WERI-Rb-1 (cell line): ENCODE measurements at places on chromosomes 12 and 14.

DNA sequence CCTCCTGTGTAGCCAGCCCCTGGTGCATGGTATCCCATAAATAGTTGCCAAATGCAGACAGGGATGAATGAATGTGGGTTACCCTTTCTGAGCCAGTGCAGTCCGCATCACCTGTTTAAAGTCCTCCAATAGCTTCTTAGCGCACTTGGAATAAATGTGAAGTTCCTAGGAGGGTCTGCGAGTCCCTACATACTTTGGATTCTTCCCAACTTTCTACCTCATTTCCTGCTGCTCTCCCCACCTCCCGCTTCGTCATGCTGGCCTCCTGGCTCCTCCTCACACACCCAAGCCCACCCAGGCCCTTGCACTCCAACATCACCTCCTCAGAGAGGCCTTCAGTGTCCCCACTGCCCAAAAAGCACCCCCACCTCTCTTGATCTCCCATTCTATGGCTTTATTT, 17.7 kb downstream of the RFX4 start:
- no peak for DNase-seq

- DNase-seq: peak; percentile 32
These were observed 67.6 kb upstream of the CDKN3 start for GRCh38 chr14:54329082-54329695.

GRCh38 chr12:3489057-3489456, 1.9 kb upstream of the PRMT8 start:
- no peak for DNase-seq

DNA sequence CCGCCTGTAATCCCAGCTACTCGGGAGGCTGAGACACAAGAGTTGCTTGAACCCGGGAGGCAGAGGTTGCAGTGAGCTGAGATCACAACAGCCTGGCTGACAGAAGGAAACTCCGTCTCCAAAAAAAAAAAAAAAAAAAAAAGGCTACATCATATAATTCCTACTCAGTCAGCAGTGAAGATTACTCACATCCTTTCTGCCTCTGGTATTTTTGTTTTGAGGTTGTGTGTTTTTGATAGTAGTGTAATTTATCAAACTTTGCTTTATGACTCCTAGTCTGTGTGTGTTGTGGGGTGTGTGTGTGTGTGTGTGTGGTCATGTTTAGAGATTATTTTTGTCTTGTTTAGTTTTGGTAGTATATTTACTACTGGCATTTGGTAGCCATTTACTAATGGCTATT, 29.8 kb upstream of the DLGAP5 start:
- DNase-seq: no peak

DNA sequence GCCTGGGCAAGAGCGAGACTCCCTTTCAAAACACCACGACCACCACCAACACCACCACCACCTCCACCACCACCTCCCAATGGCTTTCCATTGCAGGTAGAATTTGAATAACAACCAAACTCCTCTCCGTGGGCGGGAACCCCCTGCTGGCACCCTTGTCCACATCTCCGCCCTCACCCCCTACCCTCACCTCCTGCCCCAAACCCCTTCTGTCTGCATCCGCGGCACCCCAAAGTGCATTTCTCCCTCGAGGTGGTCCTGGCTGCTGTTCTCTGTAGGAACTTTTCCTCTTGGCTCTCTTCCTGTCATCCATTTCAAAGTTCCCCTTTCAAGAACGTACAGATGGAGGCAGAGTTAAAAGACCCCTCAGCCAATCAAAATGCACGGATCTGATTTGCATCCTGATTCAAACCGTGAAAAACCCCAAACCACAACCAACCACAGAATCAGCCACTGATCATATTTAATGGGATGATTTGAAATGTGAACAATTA, 3.8 kb downstream of the SDSL start:
- DNase-seq: no peak

DNA sequence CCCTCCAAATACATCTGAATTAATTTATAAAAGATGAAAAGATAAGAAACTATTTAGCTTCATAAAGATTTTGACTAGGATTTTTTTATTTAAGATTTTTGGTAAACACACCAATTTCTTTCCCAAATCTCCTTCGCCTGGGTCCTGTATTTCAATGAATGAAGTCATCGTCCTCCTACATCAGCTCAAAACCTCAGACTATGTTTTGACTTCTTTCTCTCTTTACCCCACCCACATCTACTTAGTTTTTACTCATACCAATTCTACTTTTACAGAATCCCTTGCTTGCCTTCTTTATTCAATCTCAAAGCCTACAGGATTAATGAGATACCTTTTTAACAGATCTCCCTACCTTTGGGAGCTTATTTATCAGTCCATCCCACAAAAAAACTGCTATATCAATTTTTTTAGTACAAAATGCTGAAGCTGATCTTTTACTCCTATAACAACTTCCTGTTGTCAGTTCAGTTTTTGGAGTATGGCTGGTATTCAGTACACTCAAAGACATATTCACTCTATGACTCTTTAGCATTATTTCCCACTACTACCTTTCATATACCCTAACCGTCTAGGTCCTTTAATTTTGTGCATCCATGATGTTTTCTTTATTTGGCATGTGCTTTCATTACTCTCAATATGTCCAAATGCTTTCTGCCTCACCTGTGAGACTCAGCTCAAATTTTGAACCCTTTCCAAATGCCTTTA, 18.7 kb upstream of the CCDC91 start:
- no peak for DNase-seq

DNA sequence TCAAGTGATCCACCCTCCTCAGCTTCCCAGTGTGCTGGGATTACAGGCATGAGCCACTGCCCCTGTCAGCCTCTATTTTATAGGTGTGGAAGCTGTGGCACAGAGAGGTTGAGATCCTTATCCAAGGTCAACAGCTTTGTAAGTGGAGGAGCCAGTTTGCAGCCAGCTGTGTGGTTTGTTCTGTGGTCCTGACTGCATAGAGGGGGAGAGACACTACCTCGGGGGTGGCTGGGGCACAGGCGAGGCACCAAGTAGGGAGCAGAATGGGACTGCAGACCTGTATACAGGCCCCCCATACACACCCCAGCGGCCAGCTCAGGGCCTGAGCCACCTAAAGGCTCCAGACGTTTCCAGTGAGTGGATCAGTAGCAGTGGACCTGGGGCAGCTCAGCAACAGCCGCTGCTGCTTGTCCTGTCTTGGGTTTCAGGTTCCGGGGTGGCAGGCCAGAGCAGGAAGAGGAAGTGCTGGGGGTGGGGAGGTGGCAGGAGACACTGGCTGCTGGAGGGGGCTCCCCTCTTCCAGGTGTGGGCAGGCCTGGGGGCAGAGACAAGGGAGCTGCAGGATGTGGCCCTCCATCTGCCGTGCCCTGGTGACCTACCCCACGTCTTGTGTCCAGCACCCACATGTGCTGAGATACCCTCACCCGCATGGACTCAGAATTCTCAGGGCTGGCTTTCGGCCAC, 11.0 kb downstream of the ORAI1 start:
- no peak for DNase-seq

- no peak for DNase-seq
These were observed 1320.5 kb downstream of the AACS start for GRCh38 chr12:126385785-126386184.

- DNase-seq: no peak
These were observed 10.6 kb downstream of the PHLDA1 start for GRCh38 chr12:76020731-76021672.

DNA sequence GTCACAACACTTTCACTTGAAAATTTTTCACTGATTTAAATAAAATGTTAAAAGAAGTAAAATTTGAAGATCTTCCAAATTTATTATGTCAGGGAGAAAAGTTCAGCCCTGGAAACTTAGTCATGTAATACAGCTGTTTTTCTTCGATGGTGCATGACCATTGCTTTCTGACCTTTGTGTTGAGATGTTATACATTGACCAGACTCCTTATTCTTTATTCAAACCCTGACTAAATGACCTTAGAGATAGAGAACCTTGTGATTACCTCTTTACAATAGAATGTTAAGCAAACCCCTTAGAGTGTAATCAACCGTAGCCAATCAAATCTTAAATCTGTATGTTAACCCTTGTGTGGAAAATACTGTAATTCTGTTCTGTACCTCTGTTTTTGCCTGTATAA, 34.5 kb downstream of the PLCZ1 start:
- DNase-seq: no peak

DNA sequence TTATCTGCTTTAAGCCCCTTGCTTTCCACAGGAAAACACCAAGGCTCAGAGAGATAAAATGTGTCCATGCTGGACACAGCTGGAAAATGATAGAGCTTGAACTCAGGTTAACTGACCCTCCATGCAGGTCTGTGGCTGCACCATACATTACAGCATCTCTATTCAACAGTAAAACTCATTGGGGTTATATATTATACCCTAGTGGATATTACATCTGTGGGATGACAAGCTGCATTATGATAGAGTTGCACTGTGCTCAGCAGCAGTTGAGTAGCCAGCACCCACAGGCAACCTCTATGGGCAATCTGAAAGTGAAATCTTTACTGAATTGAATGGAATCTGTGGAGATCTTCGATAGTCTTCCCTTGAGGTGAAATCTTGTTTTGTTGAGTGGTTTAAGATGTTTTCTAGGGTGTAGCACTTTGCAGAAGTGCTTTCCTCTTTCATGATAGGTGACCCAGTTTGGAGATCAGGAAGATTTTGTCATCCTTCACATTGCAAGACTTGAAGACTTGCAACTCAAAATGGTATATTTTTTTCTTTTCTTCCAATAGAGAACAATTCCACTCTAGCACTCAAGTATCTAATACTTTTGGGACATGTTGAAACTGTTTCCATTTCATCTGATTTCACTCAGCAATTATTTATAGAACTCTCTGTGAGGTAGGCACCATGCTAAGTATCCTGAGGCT, 389.2 kb downstream of the RAD51B start:
- no peak for DNase-seq

DNA sequence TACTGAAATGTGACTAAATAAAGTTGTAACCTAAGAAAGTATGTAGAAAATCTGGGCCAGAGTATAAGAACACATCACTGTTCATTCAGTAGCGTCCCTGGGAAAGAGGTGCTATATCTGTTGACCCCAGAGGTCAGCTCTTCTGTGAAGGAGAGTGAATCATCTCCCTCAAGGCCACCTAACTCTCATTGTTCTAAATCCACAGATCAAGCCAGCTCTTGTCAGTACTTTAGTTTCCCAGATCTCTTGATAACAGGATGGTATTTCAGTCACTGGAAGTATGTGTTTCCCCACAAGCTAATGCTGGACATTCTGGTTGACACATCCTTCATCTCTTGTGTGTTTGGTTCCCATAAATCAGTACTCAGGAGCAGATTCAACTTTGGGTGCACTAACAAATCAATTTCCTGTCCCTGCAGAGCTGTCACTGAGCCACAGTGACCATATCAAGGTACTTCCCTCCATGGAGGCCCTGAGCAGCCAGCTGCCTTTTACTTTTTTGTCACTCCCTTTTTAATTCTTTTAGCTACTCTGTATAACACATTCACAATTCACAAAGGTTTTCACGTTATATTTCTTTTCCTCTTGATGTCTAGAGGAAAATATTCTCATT, 7.8 kb downstream of the KRT1 start:
- DNase-seq: no peak

DNA sequence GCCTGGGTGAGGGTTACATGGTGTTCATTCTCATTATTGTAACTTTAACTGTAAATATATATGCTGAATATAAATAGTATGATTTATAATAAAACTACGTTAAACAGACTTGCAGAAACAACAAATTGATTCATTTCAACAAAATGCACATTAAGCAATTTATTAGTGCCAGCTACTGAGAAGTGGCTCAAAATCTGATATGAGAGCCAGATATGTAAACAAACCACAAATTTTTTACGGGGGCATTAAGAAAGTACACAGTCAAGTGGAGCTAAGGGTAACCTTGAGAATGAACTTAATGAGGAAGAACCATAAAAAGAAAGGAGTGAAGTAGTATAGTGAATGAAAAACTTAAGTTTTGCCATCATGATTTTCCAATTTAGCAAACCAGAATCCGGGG, 40.3 kb downstream of the CEP128 start:
- no peak for DNase-seq

GRCh38 chr14:75738192-75738591, 77.1 kb downstream of the TTLL5 start:
- DNase-seq: no peak

DNA sequence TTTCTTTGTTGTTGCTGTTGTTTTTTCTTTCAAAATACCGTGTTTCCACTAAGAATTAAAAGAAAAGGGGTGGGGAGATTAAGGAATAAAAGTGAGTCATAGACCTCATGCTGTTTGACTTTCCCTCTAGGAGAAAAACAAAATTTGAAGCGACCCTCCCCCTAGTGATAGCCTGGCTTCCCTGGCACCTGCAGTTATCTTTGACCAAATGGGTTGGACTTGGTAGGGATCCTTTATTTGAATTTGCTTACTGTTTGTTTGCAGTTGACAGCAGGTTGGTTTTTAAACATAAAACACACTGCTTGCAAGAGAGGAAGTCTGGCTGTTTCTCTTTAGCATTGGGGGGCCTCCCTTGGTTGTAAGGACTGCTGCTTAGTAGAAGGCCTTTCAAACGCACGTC, 14.0 kb downstream of the OTX2 start:
- peak; percentile 40 for DNase-seq

- no peak for DNase-seq
These were observed 136.5 kb upstream of the FOXG1 start for GRCh38 chr14:28630100-28630499.

DNA sequence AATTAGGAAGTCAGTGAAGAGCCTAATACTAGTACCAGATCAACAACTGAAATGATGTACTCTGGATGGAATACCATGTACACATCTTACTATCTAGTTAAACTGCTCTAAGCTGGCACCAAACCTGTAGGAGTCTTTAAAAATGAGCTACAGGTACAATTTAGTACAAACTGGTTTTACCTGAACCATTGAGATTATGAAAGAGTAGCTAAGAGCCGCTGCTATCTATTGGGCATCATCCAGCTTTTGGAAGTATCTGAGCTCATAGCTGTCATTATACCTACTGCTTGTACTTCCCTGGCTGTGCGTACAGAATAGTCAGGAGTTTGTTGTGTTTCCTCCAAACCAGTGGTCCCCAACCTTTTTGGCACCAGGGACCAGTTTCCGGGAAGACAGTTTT, 12.4 kb downstream of the TBC1D30 start:
- no peak for DNase-seq

DNA sequence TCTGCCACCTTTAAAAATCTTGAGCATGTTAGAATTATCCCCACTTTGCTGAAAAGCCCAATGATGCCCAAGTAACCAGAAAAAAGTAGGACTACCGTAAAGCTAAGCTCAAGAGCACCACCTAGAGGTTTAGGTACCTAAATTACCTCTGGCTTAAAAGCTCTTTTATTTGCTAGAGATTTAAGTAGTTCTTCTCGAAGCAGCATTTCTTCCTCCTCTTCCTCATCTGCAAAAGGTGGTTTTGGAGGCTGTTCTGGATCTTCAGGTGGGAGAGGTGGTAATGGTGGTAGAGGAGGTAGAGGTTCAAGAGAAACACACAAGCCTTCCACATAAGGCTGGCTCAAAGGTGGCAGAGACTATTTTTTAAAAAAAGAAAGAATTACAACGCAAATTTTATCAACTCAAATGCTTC, 26.9 kb downstream of the ZFC3H1 start:
- DNase-seq: no peak

- DNase-seq: no peak
These were observed 319.0 kb downstream of the TMTC2 start for GRCh38 chr12:83005534-83006197.
